ENCODE measurements at places on chromosomes 4 and X.

GRCh38 chrX:1874416-1874815, 259.6 kb downstream of the ASMT start:
- no peak for DNase-seq

DNA sequence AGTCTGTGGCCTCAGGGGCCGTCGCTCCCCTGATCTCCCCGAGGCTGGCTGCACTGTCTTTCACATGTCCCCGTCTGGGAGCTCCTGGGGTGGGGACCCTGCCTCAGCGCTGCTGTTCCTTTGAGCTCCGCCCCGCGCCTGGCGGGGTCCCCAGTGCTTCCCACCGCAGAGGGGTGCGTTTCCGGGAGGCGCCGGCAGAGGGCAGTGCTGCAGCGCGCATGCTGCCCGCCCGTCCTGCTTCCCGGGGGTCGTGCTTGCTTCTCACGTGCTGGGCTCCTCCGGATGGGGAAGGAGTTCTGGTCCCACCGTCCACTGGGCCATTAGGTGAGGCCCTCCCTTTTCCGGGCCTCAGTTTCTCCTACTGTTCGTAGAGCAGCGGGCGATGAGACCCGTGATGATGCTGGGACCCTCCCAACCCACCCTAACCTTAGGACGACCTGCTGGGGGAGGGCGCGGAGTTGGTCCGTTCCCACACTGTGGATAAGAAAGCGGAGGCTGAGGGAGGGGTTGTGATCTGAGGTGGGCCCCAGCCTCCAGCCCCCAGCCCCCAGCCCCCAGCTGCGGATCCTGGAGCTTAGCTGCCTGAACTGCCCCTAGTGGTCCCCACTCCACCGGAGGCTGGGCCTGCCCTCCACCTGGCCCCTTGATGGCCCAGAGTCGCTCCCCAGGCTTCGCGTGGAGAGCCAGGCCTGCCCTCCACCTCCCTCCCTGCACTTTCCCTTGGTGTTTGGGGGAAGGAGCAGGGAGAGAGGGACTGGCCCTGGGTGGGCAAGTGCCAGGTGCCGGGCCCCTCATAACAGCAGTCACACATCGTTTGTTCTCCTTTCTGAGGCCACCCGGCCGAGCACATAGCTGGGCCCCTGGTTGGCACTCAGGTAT, 15.3 kb downstream of the CPZ start:
- DNase-seq, result no peak

DNA sequence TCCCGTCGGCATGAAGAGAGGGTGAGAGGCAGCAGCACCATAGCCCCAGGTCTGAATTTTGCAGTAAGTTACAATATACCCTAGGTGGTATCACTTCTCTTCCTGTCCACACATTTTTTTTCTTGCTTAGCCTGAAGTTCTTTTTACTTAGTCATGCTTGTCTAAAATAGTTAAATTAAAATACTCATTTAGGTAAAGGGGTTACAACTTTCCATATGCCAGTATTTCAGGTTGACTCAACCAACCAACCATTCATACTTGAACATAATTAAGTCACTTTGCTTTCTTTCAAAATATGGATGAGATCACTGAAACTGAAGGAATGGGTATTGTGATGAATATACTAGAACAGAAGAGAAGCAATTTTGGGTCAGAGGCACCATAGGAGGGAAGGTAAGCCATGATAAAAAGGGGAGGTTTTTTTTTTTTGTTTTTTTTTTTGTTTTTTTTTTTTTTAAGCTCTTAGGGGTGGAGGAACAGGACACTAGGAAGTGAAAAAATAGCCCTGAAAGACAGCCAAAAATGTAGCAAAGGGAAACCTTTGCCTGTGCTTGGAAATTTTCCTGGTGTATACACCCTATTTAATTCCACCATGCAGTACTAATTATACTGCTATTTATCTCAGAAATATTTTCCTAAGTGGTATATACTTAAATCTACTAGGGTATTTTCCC, 41.8 kb downstream of the RPS6KA3 start:
- DNase-seq, result no peak

DNA sequence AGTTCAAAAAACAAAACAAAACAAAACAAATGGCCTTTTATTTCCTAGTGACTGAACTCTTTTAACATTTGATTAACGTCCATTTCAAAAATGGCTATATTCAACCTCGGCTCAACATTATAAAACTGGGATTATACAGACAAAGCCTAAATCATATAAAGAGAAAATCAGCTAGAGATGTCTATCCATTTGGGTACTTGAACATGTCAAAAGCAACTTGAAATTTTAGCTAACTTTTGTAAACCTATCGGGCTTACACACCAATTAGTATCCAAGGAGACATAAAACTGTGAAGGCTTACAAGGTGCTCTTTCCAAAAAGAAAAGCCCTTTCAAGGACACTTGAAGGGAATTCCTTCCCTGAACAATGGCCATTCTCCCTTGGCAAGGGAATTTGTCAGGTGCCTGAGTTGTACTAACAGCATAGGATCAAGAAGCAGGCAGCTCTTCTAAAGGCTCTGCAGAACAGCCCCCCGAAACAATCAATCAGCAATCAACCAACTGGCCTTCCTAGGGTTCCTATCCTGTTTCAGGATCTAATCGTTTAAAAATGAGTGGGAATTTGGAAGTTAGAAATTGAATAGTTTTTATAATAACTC, 633.7 kb upstream of the HTR2C start:
- DNase-seq, result peak; percentile 45

DNA sequence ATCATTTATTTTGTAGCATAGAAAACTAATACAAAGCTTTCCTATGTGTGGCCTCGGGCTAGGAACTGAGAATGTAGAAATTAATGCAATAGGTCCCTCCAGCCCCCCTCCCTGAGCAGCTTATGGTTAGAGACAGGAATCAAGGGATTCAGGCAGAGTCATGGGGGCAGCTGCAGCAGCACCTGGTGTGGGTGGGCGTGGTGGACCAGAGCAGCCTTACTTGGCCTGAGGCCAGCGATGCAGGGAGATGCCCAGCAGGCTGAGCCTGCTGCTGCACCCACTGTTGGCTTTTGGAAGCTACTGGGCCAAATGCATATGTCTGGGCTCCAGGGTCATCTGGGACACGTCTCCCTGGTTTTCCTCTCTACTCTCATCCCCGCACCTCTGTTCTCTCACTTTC, 74.0 kb downstream of the STK32B start:
- DNase-seq, result peak; percentile 46

- no peak for DNase-seq
Measured at GRCh38 chr4:46994007-46994405, 625 bp upstream of the GABRA4 start.

DNA sequence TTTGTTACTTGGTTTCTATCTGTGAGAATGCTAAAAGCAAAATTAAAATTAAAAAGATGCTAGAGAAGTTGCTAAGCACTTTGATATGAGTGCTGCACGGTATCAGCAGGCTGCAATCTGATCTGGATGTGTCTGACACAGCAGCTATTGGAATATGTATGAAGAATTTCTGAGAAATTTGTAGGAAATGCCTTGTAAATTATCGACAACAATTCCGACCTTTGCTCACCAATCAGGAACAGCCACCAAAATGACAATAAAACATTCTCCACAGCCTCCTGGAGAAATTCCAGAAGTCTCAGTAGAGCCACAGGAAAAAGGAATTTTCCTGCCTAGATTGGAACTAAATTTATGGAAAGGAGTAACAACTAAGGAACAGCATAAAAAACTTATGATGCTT, 82.5 kb downstream of the TIGD2 start:
- no peak for DNase-seq

DNA sequence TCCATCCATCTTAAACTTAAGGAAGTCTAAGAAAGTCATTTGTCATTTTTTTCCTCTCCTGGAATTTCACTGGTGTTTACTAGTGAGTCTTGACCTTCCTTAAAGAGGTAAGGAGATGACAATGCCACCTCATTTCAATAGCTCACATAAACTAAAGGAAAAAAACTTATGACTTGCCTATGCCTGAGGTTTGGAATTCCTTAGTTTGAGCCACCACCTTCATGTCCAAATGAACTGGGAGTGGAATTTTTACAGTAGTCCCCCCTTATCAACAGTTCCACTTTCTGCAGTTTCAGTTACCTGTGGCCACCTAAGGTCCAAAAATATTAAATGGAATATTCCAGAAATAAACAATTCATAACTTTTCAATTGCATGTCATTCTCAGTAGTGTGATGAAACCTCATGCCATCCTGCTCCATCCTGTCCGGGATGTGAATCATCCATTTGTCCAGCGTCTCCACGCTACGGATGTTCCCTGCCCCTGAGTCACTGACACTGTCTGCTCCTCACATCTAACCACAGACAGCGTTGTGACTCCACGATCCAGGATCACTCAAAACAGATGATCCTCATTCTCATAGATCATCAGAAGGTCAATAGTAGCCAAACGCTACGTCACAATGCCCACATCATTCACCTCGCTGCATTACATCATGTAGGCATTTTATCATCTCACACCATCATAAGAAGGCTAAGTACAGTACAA, 177.4 kb downstream of the SH3KBP1 start:
- DNase-seq, result no peak

- DNase-seq, result no peak
Measured at GRCh38 chrX:151000861-151001331, 17.8 kb downstream of the HMGB3 start.

- DNase-seq, result no peak
Measured at GRCh38 chr4:116489739-116490138, 595.6 kb downstream of the TRAM1L1 start.

- no peak for DNase-seq
Measured at GRCh38 chr4:182530451-182530850, 287.2 kb downstream of the TENM3 start.

DNA sequence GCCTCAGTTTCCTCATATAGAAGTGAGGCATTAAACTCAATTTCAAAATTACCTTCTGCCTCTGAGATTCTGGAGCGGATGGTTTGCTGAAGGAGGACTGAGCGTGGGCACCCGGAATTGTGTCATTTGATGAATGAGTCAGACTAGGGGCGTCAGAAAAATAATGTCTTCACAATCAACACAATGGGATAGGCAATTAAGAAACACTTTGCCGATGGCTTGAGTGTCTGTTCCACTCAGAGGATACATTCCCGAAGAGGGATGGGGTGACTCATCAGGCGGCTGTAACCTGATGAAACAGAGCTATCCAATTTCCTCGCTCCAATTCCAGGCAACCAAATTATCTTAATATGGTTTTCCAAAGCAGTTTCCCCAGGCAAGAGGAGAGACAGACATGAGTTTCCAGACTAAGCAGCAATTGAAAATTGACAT, 1.2 kb upstream of the CHRNA9 start:
- peak; percentile 15 for DNase-seq

DNA sequence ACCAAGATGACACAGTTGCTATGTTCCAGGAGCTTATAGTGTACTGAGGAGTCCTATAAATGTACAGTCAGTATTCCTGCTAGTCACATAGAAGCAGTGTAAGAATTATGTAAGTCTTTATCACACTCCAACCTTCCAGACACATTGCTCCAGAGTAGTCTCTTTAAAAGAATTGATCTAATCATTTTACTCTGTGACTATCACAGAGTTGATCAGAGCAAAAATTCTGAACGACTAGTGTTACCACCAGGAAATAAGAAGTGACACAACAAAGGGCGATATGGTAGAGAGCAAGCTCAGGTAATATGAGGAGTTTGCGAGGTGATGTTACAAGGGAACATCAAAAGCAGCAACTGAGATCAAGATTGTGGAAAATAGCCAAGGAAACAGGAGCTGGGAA, 9.0 kb upstream of the HPF1 start:
- no peak for DNase-seq

DNA sequence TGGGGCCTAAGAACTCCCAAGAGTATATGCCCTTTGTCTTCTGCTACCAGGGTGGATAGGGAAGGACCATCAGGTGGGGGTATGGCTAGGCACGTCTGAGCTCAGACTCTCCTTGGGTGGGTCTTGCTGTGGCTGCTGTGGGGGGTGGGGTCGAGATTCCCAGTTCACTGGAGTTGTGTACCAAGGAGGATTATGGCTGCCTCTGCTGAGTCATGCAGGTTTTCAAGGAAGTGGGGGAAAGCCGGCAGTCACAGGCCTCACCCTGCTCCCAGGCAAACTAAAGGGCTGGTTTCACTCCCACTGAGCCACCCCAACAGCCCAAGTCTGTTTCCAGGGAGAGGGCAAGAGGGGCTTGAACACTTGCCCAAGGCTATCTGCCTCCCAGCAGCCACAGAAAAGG, 249.7 kb downstream of the NR3C2 start:
- DNase-seq, result no peak

GRCh38 chr4:73613130-73613529, 7.1 kb downstream of the RASSF6 start:
- DNase-seq, result no peak

GRCh38 chrX:10828036-10828435, 207.7 kb upstream of the MID1 start:
- DNase-seq, result peak; percentile 54

- no peak for DNase-seq
Measured at GRCh38 chrX:152929898-152930297, 32.0 kb downstream of the ZNF185 start.

- DNase-seq, result no peak
Measured at GRCh38 chr4:138452826-138453225, 210.7 kb upstream of the SLC7A11 start.

GRCh38 chrX:150929058-150929457, 30.6 kb upstream of the CD99L2 start:
- no peak for DNase-seq

- no peak for DNase-seq
Measured at GRCh38 chrX:109134777-109135176, 347.1 kb downstream of the GUCY2F start.

GRCh38 chrX:23844502-23845138, 61.6 kb downstream of the SAT1 start:
- DNase-seq, result no peak

DNA sequence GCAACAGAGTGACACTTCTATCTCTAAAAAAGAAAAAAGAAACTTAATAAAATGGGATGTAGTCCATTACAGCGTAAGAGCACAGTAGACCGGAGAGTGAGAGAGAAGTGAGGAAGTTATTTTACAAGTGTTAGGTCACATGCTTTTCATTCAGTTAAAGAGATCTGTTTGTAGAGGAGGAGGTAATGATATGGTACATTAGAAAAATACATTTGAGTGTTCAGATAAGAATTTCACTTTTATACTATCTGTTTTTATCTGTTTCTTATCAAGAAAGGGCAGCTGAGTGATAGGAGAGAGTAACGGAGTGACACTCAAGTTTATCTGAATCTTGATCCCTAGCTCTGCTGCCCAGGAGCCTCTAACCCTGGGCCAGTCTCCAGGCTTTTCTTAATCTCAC, 38.9 kb downstream of the FNIP2 start:
- DNase-seq, result no peak

DNA sequence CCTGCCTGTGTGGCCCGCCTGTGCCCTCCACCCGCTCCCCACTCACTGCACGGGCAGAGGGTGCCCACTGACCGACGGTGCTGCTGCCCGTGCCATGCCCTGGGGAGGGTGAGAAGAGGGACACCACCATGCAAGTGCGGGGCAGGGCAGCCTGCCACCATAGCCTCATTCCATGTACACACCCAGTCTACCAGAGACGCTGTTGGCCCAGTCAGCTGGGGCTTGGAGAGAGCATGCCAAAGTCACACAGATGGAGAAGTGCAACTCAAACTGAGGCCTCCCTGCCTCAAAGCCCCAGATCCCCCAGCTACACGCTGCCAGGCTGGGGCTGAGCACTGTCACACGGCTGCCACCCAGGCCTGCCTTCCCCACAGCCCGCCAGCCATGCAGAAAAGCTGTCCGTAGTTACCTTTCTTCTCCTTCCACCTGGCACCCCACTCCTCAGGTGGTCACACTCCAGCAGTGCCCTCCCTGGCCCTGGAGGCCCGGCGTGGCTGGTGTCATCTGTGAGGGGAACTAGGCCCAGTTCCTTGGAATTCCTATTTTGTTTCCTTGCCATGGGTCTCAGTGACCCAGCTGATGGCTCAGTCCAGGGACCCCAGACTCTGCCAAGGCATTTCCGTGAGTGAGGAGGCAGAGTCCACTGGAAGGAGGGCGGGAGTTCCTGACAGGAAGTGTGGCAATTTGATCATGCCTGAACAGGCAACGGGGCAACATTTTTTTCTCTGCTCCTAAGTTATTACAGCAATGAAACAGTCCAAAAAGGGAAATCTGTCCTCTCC, at the start of gene SLC2A9:
Gene SLC2A9 (minus strand): TSS at position 627 of the 782 bp plus-strand sequence. CDS start 68 bp downstream, at position 559.
- no peak for DNase-seq

All from NCI-H524 treated with DMSO at 0.1 percent for 48 hours (cell line).